ENCODE measurements at places on chromosomes 16 and 17. TPM values are rescaled to one million over a fixed set of nuclear protein-coding genes. Genes with fewer than 3 reads are reported as not detected.

CACNB1 gene
- 4.1 TPM for total RNA-seq

OR1F1 gene
- 0.76 TPM for total RNA-seq

PRRT2 gene
- 0.52 TPM for total RNA-seq

CYTH1 gene
- 58.3 TPM for total RNA-seq

IGFALS gene
- total RNA-seq: not detected

MEOX1 gene
- not detected for total RNA-seq

FBXW10 gene
- 1.8 TPM for total RNA-seq

ZG16B gene
- total RNA-seq: 0.54 TPM

ZNF624 gene
- 2.3 TPM for total RNA-seq

KRT31 gene
- not detected for total RNA-seq

IL34 gene
- total RNA-seq: not detected

GRAP gene
- 0.34 TPM for total RNA-seq

PIPOX gene
- total RNA-seq: 0.35 TPM

SPIRE2 gene
- total RNA-seq: 8.1 TPM

RSKR gene
- 4.6 TPM for total RNA-seq

SMIM36 gene
- not detected for total RNA-seq

HBQ1 gene
- total RNA-seq: 4.3 TPM

HBA2 gene
- not detected for total RNA-seq

C17orf100 gene
- total RNA-seq: 1.6 TPM

CD300E gene
- total RNA-seq: not detected

PFN1 gene
- total RNA-seq: 3,046 TPM

EME1 gene
- 17.0 TPM for total RNA-seq

ITGAD gene
- not detected for total RNA-seq

KREMEN2 gene
- 2.3 TPM for total RNA-seq

SGSM2 gene
- 49.5 TPM for total RNA-seq

SHCBP1 gene
- 39.6 TPM for total RNA-seq

NHLRC4 gene
- total RNA-seq: 0.14 TPM

NAGS gene
- 1.1 TPM for total RNA-seq
